Activated T-helper 1 cell treated with anti-CD3 and anti-CD28 coated beads, Interleukin-2, amount 50 U/mL, for 16 hours (primary cell): ENCODE measurements at places on chromosomes 5 and 9.

- DNase-seq, result no peak
These were observed 18.2 kb upstream of the WDR38 start for GRCh38 chr9:124835026-124835557.

DNA sequence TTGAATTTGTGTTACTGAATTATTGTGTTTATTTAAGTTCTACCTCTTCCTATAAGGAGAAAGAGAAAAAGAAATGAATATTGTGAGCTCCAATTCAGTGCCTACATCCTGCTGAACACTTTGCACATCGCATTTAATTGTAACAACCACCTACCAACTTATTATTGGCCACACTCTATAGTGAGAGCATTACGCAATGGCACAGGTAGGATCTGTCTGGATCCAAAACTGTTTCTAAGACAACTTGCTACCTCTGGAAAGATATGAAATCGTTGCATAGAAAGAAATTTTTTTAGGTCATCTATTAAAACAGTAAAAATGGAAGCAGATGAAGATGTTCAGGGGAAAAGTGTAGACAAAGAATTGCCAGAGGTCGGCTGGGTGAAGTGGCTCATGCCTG is 227.2 kb upstream of the SNX2 start:
- DNase-seq, result no peak

- no peak for DNase-seq
These were observed 1.7 kb downstream of the ENDOG start for GRCh38 chr9:128819716-128820664.

DNA sequence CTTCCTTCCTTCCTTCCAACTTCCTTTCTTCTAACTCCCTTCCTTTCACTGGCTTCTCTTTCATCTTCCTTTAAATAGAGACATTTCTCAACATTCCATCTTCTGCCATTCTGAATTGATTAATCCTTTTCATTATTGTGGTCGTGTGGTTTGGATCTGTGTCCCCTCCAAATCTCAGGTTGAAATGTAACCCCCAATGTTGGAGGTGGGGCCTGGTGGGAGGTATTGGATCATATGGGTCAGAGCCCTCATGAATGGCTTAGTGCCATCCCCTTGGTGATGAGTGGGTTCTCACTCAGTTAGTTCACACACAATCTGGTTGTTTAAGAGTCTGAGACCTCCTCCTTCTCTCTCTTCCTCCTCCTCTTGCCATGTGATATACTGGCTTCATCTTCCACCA is 130.9 kb upstream of the SV2C start:
- DNase-seq, result no peak
